ENCODE measurements at places on chromosomes 16 and 17. TPM values are rescaled to one million over a fixed set of nuclear protein-coding genes. Genes with fewer than 3 reads are reported as not detected.

Gene SLC52A1
- 0.28 TPM for total RNA-seq

Gene ST3GAL2
- 27.0 TPM for total RNA-seq

Gene TAOK2
- 74.6 TPM for total RNA-seq

Gene VWA3A
- total RNA-seq = not detected

Gene RNF112
- 0.58 TPM for total RNA-seq

Gene TK2
- total RNA-seq = 62.9 TPM

All from regular cardiac myocyte (primary cell).